ENCODE measurements at places on chromosomes 7 and 10.

GRCh38 chr7:92714280-92714679, 122.1 kb downstream of the CDK6 start:
- no peak for DNase-seq

GRCh38 chr10:86168256-86168655, 198.3 kb downstream of the GRID1 start:
- no peak for DNase-seq

- DNase-seq = peak; percentile 19
Observed at GRCh38 chr10:5975641-5976473, 1.5 kb downstream of the IL15RA start.

DNA sequence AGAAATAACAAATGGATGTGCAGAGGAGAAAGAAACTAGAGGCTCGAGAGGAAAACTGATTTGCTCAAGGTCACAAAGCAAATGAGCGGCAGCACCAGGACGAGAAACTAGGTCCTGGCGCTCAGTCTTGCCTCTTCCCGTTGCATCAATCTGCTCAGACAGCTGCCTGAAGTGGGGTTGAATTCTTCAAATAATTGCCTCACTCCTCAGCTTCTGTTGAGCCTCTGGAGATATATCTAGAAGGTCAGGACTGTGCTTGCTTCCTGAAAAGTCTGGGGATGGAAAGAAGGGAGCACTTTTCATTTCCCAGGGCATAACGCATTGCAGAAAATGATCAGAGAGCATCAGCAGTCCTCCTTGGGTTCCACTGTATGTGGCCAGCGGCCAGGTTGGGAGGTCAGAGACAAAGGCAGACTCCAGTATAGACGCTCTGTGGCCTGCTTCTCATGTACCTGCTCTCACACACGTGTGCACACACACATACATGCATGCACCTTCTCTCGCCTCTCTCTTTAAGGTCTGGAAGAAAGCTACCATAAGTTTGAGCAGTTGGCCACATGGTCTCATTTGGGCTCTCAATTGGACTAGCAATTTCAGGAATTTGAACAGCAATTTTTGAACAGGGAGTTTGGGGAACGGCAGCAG, 83.7 kb upstream of the DUSP5 start:
- DNase-seq = no peak

GRCh38 chr7:47648275-47648925, 66.5 kb upstream of the TNS3 start:
- DNase-seq = no peak

DNA sequence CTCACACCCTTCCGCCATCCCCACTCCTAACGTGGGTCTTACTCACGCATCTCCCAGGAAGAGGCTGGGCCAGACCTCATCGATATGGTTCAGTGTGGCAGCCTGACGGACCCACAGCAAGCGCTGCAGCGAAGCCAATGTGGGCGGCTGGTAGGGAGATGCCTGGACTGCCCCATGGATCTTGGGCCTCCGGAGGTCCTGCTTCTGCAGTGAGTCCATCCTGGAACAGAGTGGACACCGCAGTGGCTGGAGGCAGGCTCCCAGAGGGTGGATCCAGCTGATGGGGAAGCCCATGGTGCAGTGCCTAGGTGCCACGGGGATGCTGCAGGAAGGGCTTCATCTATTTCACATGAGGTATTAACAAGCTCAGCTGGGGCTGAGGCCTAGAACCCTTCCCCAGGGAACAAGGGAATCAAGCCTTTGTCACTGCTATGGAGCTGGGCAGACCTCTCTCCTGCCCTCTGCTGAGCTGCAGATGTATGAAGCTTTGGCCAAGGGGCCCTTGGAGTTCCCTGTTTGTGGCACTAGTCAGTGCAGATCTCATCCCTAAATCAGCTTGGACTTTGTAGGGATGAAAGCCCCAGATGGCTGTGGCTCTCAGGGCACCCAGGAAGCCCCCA, 13.7 kb upstream of the SAMD8 start:
- no peak for DNase-seq

DNA sequence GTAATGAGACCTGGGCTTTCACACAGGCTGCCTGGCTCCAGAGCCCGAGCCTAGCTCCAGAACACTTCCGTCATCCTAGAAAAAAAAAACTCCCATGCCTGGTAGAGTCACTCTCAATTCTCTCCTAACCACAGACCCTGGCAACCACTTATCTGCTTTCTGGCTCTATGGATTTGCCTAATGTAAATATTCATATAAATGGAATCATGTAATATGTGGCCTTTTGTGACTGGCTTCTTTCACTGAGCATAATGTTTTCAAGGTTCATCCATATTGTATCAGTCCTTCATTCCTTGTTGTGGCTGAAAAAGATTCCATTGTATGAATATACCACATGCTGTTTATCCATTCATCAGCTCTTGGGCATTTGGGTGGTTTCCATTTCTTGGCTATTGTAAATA, 167.7 kb upstream of the MKLN1 start:
- no peak for DNase-seq

DNA sequence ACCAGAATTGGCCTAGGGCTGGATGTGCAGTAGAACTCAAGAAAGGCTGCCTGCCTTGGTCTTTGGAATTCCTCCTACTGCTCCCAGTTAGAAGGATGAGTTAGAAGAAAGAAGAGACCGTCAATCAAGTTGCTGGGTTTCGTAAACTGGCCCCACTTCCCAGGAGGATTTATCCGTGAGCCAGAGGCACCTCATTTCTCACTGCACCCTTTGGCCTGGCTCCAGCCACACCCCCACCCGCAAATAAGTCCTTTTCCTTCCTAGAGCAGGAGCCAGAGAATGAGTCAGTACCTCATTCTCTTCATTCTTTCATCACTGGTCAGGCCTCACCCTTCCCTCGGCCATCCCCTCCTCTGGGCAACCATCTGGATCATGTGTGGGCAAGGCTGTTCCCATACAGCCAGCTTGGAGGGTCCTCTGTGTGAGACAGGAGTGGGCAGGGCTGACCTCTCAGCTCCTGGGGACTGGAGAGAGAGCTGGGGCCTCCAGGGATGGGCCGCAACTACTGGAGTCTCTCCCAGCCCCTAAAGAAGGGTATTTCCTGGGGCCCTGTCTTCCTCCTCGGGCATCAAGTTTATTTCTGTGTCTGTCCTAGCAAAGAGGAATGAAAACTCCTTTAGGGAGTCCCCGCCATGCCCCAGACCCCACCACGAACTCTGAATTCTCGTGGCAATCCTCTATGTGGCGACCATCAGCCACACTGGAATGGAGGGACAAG, 87.2 kb upstream of the DUSP5 start:
- no peak for DNase-seq

All from T-helper 2 cell (primary cell).